ENCODE measurements at places on chromosomes 3 and 15.

DNA sequence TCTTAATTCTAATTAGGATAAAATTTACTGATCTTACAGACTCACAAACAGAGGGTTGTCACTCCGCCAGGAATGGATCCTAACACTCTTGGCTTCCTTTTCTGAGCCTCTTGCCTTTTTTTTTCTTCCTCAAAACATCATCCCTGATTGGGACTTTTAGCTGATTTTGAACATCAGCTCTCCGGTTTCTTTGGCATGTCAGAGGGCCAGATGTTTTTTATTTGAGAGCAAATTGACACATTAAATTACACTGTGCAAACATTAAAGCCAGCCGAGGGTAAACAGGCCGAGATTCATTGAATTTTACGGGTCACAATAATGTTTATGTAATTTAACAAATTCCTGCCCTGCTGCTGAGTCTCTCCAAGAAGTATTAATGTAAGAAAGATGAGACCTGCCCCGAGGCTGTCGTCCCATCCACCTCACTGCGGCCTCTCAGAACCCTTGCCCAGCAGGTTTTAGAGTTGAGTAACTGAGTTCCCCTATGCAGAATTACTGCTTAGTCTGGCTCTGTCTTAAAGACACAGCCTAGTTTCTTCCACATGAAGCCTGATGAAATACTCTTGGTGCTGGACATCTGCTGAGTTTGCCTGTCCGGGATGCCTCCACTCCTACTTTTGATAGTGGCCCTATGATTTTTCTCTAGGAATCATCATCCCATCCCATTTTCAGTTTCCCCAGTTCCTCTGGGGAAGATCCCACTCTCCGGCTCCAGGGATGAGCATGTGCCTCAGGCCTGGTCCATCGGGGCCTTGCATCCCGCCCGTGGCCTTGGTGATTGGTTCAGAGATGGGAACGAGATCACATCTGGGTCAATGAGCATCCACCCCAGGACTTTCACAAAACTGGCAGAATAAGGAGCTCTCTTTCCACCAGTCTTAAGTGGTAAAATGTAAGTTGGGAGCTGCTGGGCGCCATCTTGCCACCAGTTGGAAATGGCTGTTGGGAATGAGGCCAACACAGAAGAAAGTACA, 226.6 kb upstream of the TLE3 start:
- DNase-seq = no peak

- no peak for DNase-seq
Measured at GRCh38 chr3:96619475-96619874, 194.9 kb upstream of the EPHA6 start.

DNA sequence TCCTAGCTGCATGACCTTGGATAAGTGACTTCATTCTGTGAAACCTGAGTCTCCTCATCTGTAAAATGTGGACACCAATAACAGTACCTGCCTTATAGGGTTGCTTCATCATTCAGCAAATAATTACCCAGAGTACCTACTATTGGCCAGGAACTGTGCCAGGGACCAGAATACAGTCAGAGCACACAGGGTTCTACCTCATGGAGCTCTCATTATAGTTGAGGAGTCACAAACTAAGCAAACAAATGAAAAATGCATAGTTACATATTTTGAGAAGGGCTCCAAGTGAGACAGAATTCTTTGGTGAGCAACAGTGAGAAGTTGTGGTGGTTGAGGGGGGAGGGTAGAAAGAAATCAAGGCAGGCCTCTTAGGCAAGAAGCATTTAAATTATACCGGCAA, 308.6 kb upstream of the WNT5A start:
- no peak for DNase-seq

GRCh38 chr15:75758071-75758872, 45.6 kb upstream of the CSPG4 start:
- peak; percentile 57 for DNase-seq

- no peak for DNase-seq
Measured at GRCh38 chr3:143402602-143403001, 283.0 kb downstream of the CHST2 start.

GRCh38 chr3:141050576-141051442, at the start of gene SPSB4:
TSS of gene SPSB4 (plus strand) at chr3:141051347. CDS start at chr3:141066105, 14,758 bp downstream.
- no peak for DNase-seq

- DNase-seq = no peak
Measured at GRCh38 chr3:44110648-44111047, 131.0 kb upstream of the TOPAZ1 start.

GRCh38 chr3:52317208-52318000, 1.3 kb downstream of the DNAH1 start:
- peak; percentile 74 for DNase-seq

GRCh38 chr3:120487191-120487650, 36.4 kb upstream of the FSTL1 start:
- no peak for DNase-seq

- DNase-seq = no peak
Measured at GRCh38 chr15:34647569-34648293, 64.3 kb upstream of the GOLGA8B start.

DNA sequence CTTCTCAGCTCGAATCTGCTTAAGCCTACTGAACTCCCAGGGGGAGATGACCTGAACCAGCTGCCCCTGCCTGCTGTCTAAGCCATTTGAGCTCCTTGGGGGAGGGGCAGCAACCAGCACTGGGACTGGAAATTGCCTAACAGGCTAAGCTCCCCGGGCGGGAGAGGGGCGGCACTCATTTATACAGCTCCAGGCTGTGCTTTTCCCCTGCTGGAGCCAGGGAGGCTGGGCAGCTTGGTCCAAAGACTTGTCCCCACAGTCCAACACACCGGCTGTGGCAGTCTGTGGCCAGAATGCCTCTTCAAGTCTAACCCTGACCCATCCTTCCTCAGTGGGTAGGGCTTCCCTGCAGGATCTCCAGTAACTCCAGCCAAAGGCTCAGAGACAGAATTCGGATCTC, 1241.5 kb downstream of the ROBO2 start:
- DNase-seq = no peak

DNA sequence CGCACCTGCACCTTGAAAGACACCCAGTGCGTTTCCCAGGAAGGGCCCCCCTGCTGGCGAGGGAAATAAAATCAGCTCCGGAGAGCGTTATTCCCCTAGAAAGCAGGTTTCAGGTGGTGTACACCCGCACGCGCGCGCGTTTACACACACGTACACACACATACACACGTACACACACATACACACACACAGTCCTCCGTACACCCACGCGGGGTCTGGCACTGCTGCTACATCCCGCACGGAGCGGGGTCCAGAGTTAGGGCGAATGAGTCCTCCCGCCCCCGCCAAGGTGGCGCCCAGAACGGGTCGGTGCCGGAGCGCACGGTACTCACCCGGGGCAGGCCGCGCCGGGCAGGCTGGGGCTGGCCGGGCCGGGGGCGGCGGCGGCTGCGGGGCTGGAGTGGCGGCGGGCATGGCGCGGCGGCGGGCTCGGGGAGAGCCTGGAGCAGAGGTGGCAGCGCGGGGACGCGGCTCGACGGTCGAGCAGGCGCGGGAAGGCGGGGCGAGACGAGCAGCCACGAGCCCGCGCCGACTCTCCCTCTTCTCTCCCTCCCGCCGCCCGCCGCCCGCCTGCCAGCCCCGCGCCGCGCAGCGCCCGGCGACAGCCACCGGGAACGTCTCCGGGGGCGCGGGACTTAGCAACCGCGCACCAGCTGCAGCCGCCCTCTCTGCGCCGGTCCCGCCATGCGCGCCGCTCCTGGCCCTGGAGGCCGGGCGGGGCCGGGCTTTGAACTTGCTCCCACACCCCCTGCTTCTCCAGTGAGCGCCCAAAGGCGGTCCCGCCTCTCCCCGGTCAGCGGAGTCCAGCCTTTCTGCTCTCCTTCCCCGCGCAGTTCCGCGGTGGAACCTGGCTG, at the start of gene DCLK3:
TSS of gene DCLK3 (minus strand) at position 704 of the 854 bp plus-strand sequence. CDS start at position 414, 290 bp downstream.
- DNase-seq = no peak

DNA sequence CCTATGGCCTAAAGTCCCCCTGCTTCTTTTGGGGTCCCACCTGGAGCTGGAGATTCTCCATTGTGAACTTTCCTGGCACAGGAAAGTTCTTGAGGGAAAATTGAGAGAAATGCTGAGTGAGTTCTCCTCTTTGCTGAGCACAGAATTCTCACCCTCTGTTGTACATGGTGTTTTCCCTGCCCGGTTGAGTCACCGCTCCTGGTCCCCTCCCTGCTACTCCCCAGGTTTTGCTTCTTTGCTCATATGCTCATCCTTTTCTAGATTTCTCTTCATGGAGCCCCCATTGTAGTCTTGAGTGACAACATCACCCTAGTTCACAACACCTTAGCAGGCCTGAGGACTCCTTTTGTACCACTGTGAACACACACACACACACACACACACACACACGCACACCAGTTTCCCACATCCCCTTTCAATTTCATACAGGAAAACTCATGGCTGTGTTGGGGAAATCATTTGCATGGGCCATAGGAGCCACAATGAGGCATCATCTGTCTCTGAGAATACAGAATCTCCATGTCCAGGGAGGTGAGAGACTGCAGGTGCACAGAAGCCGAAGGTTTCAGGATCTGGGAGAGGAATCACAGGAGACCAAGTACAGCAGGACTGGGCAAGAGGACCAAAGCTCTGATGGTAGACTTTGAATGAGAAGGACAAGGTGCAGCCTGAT, 585.3 kb downstream of the GOLGA6L6 start:
- no peak for DNase-seq

DNA sequence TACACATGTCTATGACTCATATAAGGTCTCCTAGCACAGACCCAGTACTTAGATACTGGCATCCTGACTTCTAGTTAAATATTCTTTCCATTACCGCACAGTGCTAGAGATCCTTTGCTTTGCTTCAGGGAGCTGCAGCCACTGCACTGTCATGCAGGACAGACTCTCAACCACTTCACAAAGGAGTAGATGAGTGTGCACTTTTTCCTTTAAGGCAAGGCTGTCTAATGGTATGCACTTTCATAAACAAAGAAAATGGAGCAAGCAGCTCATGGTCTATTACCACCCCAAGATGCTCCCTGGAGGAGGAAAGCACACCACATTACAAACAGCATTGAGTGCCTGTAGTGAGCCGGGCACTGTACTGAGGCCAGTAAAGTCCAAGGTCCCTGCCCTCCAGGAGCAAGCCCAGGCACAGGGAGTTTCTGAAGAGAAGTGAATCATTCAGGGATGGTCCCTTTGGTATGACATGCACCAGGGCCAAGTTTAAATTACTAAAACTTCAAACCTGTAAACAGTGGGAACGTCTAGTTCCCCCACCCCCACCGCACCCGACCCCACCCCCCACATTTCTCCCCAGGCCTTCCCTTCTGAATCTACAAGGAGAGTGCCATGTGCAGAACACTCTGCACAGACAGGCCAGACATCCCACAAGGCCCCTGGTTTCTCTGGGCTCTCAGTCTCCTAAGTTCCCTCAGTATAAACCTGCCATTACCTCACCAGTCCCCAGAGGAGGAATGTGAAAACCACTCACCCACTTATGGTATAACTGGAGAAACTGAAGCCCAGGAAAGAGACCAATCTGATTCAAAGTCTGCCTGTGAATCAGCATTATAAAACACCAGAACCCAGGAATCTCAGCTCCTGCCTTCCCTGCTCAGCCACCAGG, 107.8 kb upstream of the BCL6 start:
- no peak for DNase-seq

GRCh38 chr3:138433892-138434275, 532 bp upstream of the ESYT3 start:
- no peak for DNase-seq

DNA sequence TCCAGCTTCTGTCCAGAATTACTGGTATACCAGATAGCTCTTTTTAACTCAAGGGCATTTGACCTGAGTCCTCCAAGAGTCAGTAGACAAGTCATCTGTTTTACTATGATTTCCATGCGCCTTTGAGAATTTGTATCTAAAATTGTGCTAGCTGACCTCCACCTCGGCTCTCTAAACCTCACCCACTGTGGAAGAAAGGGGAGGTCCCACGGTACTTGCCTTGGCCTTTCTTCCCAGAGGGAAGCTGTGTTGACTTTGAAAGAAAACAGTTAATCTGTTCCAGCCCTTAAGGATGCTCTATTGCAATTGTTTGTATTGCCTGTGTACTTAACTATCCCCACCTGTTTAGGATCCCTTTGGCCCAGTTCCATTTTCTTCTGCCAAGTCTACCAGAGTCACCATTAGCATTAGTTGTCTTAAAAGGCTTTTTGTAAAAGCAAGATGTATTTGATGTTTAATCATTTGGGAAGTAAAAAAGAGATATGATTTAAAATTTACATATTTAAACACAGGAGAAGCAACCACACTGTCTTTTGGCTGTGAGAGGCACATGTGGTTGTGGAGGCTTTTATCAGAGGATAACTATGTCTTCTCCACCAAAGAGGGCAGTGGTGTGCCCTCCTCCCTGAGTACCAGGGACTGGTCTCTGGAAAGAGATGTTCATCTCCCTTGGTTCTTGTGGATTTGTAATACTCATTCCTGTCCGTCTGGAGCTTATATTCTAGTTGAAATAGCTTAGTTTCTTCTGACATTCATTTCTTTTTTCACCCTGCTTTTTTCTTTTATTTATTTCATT, 88.8 kb downstream of the CRTC3 start:
- DNase-seq = no peak

GRCh38 chr3:98962189-98962930, 60.9 kb upstream of the DCBLD2 start:
- DNase-seq = no peak

- no peak for DNase-seq
Measured at GRCh38 chr3:16484216-16484615, 29.3 kb downstream of the RFTN1 start.
